Activated T-cell treated with anti-CD3 and anti-CD28 coated beads, Interleukin-2, amount 50 U/mL, for 72 hours (primary cell): ENCODE measurements at places on chromosomes 1 and 21.

- H3K27ac ChIP-seq = no peak overlapping the region
- H3K4me1 ChIP-seq = no peaks in the 10 kb centered on the region
- no peaks in the 10 kb centered on the region for H3K36me3 ChIP-seq
- DNase-seq = no peak
- no peaks in the 10 kb centered on the region for H3K27me3 ChIP-seq
Measured at GRCh38 chr1:216194721-216195120, 228.5 kb downstream of the USH2A start.

DNA sequence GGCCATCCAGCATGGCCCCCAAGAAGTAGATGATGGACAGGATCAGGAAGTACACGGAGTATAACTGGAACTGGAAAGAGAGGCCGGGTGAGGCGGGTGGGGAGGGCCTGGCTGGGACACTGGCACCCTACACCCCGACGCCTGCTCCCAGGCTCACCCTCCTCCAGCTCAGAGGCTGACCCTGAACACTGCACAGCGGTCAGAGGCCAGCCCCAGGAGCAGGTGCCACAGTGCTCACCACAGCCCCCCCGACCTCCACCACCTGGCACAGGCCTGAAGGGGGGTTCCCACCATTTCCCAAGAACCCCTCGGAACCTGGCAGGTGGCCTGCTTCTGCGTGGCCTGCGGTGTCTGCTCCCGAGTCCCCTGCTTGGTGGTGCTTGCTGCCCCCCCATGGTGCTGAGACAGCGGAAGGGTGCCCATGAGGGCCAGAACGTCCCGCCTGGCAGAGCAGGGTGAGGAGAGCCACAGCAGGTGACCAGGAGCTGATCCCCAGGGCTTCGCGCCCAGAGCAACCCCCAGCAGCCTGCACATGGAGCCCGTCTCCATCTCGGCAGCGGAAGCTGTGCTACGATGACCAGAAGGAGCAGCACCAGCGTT, 26.1 kb downstream of the SLC19A1 start:
- no peak for DNase-seq
- H3K36me3 ChIP-seq = peaks cover 39% of the 10 kb centered on the region
- no peak overlapping the region for H3K27ac ChIP-seq

GRCh38 chr1:41242342-41243078, 404 bp upstream of the SCMH1 start:
- peaks cover 5% of the 10 kb centered on the region for H3K27me3 ChIP-seq
- H3K4me1 ChIP-seq = peaks cover 23% of the 10 kb centered on the region
- peak overlapping the region; percentile 74 for H3K4me3 ChIP-seq
- H3K36me3 ChIP-seq = peaks cover 2% of the 10 kb centered on the region
- DNase-seq = peak; percentile 27

- DNase-seq = no peak
- no peak overlapping the region for H3K4me3 ChIP-seq
- peaks cover 21% of the 10 kb centered on the region for H3K27me3 ChIP-seq
- no peaks in the 10 kb centered on the region for H3K36me3 ChIP-seq
- no peaks in the 10 kb centered on the region for H3K4me1 ChIP-seq
Measured at GRCh38 chr1:18365099-18365705, 115.5 kb upstream of the KLHDC7A start.
